NCI-H345 (cell line): ENCODE measurements at places on chromosomes 2 and 18.

DNA sequence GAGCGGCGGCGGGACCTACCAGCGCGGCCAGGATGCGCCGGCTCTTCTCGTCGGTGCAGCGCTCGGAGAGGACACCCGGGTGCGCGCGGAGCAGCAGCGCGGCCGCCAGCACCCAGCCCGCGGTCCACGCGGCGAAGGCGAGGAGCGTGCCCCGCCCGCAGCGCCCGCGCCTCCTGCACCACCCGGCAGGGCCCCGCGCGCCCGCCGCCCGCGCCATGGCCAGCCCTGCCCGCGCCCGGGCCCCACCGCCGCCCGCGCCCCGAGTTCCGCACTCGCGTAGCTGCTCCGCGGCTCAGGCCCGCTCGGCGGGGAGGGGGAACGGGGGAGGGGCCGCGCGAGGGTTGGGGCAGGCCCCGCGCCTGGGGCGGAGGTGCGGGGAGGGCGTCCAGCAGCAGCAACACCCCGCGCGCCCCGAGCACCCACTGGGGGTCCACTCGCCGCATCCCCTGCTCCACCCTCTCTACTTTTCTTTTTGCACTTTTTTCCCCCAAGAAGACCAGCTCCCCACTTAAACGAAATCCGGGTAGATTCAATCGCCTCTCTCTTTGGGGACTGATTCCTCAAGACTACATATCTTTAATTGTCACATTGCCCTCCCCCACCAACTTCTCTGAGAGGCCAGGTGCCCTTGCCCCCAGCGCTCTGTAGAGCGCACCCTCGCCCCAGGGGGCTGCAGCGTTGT lies at the start of gene DIPK1C:
Gene DIPK1C, minus strand, starts transcription at position 266 of the 682 bp plus-strand sequence. Its CDS starts 49 bp downstream, at position 217.
- DNase-seq: peak; percentile 41

GRCh38 chr18:7876354-7877104 lies 309.4 kb downstream of the PTPRM start:
- no peak for DNase-seq

DNA sequence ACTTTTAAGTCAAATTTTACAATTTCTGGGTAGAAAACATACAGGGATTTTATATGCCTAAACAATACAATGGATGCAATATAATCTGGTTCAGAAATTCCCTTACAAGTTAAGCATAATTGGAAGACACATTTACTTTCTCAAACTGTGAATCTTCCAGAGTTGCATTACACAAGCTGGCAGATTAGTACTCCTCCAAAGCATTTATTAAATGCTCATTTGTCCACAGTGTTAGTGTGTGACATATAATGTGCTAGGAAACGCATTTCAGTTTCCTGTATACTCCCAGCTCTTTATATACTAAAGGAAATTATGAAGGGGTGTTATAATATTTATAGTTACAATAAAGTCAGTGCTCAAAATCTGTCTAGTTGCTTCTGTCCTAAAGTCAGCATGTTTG lies 239.0 kb upstream of the FIGN start:
- DNase-seq: no peak

DNA sequence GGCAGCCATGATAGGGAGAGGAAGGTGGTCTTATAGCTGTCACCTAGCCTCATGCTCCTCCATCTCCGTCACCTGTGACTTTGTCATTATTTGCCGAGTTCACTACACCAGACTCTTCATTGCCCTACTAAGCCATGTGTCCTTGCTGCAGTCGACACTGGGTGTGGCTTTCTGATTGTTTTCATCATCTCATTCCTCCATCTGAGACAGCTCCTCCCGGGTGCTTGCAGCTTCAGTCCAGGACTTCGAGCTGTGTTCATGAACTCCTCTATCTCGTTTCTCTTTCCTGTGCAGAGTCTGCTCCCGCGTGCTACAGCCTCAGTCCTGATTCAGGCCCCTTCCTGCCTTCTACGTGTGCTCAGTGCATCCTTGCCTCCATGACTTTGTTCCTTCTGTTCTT lies 295.1 kb upstream of the TNP1 start:
- DNase-seq: no peak

GRCh38 chr2:224523626-224524577 lies 61.3 kb downstream of the CUL3 start:
- no peak for DNase-seq

DNA sequence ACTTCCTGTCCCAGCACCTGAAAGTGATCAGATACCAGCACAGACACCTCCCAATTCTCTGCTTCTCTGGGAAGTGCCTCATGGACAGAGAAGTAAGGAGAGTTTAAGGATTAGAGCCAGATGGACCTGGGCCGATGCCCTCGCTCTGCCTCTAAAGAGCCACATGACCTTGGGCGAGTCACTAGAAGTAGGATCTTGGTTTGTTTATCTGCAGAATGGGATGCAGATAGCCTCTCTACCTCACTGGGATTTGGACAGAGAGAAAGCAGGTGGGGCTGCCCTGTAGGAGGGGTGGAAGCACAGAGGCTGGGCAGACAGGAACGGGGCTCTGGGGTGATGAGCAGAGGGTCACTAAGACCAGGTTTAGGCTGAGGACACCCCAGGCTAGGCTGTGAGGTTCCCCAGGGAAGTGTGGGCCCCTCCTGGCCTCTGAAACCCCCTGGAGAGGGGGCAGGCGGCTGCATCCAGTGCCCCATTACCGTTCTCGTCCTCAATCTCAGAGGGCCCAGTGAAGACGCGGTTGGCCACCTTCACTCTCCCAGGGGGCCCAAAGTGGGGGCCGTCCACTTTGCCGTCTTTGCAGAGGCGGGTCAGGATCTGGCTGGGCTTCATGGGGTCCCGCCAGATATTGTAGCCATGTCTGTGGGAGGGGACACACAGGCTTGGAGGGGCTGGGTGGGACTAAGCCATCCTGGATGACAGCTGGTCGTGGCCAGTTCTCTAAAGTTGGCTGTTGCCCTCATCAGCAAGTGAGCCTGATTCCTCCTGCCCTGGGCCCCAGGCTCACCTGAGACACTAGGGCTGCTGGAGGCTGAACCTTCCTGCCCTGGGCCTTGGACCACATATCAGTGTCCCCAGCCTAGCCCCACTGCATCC lies 13.3 kb downstream of the OTOF start:
- no peak for DNase-seq

DNA sequence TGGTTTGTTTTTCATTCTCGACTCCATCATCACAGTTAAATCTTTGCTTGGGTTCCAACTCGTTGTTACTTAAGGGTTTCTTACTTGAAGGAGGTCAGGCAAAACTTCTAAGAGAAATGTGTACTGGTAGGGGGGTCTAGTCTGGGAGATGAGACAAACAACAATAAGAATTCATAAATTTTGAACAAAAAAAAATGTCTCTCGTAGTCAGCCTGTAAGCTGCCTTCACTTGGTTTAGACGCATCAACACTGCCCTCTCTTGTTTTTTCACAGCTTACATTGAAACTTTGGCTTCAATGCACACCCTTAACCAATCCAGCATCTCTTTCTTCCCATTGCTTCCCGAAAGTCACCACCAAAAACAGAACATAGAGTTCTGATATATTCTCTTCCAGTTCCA lies 576.4 kb upstream of the PIK3C3 start:
- peak; percentile 1 for DNase-seq

DNA sequence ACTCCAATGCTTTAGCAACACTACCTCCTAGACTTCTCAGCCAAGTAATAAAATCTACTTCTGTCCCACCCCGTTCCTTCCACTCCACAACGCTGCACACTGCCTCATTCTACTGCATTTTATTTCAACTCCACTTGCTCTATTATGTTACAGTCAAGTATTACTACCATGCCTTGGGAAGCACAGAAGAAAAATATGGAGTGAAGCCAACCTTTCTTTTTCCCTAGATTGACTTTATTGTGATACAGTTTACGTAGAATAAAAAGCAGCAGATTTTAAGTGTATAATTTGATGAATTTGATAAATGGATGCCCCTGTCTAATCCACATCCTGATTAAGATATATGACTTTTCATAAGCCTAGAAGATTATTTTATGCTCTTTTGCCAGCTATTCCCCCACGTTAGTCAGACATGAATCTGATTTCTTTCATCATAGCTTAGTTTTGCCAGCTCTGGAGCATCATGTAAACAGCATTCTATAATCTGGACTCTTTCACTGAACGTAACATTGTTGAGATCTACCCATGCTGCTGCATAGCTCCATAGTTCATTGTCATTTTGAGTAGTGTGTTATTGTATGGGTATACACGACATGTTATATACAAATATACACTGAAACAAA lies 676.8 kb upstream of the RAB6C start:
- DNase-seq: no peak

GRCh38 chr2:97996679-97997078 lies 931 bp upstream of the TMEM131 start:
- no peak for DNase-seq

DNA sequence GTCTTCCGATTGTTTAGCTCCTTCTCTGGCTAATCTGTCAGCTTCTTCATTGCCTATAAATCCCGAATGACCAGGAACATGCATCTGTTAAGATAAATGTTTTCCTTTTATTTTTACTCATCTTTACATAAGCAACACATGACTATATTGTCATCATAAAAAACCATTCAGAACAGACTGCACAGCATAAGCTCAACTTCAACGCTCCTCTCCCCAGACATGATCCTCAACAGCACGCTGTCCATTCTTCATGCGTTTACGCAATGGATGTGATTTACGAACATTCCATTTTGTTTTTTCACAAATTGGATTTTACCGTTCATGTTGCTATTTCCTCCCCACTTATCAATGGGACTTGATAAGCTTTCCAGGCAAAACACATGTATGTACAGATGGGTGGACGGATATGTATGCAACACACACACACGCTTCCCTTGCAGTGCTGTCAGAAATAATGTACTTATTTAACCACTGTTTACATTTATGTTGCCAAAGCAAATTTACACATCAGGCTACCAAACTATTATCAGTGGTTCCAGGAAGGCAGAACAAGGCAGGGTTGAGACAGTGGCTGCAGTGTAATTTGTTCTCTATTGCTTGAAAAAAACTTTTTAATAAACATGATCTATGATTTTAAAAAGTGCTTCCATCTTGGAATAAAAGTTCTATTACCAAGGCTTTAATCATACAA lies 12.2 kb downstream of the RNASEH1 start:
- no peak for DNase-seq

DNA sequence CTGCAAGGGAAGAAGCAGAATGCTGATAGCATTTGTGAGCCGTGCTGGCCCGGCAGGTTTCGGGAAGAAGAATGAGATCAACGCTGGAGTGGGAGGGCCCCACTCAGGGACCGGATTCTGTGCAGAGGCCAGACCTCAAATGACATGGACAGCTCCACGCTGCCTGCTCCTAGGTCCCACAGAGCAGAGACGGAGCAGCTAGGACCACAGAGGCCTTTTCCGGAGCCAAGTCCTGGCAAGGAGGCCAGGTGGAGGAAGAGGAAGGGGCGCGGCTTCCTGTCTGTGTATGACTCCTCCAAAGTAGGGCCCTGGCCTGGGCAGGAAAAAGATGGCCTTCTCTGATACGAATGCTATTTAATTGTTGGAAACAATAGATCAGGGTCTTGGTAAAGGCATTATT lies 139.9 kb downstream of the LRRC30 start:
- no peak for DNase-seq

GRCh38 chr2:55161295-55162210 lies 70.5 kb downstream of the CLHC1 start:
- no peak for DNase-seq

- no peak for DNase-seq
Measured at GRCh38 chr2:45283764-45284620, 274.7 kb upstream of the SIX2 start.

DNA sequence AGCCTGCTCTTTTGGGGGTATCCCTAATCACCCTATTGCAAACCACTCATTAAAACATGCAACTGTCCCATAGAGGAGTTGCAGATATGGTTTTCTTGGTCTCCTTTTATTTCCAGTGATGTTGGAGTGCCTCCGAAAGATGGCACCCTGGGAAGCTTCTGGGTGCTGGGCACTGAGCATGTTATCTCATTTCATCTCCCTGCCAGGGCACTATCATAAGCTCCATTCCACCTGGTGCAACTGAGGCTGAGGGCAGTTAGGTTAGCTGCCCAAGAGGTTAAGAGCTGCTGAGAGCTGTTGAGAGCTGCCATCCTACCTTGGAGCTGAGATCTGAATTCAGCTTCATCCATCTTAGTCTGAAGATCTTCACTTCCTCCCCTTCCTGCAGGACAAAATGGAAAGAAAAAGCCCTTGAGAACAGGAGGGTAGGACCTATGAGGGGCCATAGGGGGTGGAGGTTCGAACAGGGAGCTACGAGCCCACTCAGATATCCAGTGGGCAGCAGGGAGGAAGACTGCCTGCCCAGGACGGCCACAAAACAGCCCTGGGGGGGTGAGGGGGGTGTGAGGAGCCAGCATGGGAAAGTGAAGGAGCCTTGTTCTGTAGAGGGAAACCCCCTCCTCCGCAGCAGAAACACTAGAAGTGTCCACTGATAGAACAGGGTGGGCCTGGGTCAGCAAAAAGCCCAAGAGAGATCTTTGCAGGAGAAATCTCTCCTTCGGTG lies 202.5 kb downstream of the ZFP36L2 start:
- no peak for DNase-seq

DNA sequence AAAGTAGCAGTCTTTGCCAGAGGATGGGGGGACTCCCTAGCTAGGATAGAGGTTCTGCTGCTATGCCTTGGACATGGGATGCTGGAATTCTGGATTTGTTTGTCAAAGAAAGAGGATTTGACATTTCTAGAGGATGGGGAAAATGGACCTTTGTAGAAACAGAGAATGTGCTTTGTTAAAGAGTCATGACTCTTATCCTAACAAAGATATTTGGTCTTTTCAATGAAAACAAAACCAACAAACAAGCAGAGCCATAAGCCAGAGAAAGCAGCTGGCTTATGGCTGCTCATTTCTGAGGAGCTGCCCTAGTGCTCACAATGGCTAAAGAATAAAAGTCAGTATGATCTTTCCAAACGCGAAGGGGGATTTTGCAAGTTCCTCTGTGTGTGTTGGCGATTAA lies 40.8 kb upstream of the MAPRE2 start:
- no peak for DNase-seq

- no peak for DNase-seq
Measured at GRCh38 chr18:3205239-3205638, 14.5 kb downstream of the MYOM1 start.
